ENCODE measurements at places on chromosomes 3 and 15.

DNA sequence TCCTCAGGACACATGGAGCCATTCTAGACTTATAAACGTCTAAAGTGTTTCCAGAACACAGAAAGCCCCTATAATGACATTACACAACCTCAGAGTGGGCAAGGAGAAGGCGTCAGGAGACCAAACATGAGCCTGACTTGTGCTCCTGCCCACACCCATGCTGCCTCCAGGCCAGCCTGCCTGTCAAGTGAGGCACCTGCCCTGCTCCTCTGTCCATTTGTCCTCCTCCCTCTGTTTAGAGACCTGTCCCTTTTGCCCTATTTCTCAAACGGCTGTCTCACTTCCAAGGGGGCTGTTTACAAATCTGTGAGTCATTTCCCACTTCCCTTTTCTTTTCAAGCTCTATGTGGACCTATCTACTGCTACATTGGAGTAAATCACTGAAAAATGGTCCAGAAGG, 21.0 kb downstream of the ZDHHC3 start:
- peak; percentile 64 for DNase-seq

DNA sequence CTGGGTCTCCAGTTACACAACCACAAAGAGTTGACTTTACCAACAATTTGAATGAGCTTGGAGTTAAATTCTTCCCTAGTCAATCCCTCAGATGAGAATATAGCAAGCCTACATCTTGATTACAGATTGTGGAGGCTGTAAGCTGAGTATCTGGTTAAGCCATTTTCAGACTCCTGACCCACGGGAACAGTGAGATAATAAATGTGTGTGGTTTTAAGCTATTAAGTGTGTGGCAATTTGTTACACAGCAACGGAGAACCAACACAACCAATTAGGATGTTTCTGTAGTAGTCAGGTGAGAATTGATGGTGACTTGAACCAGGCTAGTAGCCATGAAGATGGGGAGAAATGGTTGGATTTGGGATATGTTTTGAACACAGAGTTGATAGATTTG, 37.7 kb upstream of the SLC4A7 start:
- no peak for DNase-seq

- DNase-seq, result no peak
These were observed 77.8 kb downstream of the VGLL3 start for GRCh38 chr3:86913160-86913559.

- peak; percentile 71 for DNase-seq
These were observed 32.4 kb downstream of the CD200R1L start for GRCh38 chr3:112814266-112814665.

DNA sequence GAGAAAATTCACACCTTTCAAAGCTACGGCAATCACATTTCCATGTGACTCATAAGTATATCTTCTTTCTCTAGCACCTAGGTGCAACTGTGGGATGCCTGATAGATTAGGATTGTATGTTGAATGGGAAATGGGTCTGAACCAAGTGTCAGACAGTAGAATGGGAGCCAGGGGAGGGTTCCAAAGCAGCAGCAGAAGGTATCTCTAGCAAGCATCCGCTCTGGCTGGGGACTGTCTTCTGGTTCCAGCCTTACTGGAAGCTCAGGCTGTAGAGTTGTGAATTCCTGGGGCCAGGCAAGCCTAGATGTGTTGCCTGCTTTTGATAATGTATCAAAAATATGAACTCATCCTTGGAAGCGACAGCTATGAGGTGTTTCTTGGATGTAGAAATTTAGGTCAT, 2.1 kb upstream of the CHL1 start:
- no peak for DNase-seq

- peak; percentile 27 for DNase-seq
These were observed 4.6 kb downstream of the STIMATE start for GRCh38 chr3:52892625-52893311.

DNA sequence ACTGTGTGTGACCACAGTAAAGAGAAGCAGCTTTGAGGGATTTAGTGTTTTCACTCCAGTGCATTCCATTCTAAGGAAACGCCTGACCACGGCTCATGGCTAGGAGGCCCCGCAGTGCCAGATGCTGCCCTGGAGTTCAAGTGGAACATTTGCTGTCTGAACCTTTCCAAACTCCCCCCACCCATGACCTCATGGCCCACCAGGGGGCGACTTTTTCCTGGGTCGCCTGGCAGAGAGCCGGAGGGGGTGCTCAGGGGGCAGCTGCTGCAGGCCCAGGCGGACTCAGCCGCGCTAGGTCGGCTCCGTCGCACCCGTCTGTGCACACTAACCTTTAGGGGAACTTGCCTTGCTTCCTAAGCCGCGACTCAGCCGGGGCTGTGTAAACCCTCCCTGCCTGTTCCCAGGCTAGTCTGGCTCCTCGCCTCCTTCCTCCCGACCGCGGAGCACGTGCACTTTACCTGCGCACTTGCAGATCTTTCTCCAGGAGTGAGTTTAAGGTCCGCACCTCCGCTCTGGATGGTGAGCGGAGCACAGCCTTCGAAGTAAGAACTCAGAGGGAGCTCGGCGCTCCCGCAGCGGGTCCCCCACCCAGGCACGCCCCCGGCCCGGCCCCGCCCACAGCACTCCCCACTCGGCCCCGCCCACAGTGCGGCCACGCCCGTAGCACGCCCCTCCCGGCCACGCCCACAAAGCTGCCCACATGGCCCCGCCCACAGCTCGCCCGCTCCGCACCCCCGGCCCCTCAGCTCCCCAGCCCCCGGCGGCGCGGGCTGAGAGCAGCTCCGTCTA, at the start of gene OCA2:
TSS of gene OCA2 (minus strand) at position 550 of the 789 bp plus-strand sequence. CDS start 17,441 bp downstream, outside the sequence.
- DNase-seq, result no peak

DNA sequence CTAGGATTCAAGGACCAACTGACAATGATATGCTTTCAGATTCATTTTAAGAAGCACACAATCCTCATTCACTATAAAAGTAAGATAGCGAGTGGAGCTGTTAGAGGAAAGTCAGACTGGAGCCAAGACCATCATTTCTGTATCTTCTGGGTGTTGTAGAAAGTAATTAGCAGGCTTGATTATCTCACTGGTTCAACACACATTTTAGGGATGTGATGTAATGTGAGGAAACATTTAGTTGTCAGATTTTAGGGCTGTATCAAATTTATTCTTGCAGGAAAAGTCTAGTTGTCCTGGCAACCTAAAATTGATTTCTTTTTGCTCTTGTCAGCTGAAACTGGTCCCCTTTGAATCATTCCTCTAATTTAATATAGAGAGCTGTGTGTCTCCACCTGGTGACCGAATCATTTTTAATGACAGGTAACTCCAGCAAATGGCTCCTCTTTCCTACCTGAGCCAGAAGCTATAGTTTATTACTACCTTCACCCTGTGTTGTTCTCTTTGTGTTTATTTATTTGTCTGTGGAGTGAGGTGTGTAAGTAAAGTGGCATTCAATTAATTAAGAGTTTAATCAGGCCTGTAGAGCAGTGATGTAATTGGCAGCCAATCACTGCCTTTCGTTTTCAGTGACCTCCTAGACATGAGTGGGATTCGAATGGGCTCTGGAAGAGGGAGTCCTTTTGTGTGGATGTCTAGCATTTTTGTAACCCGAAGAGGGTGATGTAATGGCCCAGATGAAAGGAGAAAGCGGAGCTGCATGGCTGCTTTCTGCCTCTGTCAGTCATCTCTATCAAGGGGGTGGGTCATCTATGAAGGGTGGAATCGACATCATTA, 125.8 kb downstream of the LPP start:
- DNase-seq, result no peak

GRCh38 chr15:81724536-81724935, 321.3 kb downstream of the MEX3B start:
- no peak for DNase-seq

- DNase-seq, result no peak
These were observed 136.5 kb downstream of the MAP2K5 start for GRCh38 chr15:67678993-67679392.

- no peak for DNase-seq
These were observed 6.9 kb downstream of the PLCH1 start for GRCh38 chr3:155737844-155738460.

- no peak for DNase-seq
These were observed 64.5 kb upstream of the KLF13 start for GRCh38 chr15:31262143-31262530.

GRCh38 chr15:57493351-57493750, 98.4 kb upstream of the MYZAP start:
- no peak for DNase-seq

DNA sequence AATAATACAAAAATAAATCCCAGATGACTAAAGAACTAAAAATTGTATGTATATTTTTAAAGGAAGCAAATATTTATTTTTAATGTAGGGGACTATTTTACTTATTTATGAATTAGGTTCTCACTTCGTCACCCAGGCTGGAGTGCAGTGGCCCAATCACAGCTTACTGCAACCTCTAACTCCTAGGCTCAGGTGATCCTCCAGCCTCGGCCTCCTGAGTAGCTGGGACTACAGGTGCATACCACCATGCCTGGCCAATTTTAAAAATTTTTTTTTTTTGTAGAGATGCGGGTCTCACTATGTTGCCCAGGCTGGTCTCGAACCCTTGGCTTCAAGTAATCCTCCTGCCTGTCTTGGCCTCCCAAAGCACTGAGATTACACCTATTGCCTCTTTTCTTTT, 42.6 kb downstream of the CMTM7 start:
- DNase-seq, result no peak

DNA sequence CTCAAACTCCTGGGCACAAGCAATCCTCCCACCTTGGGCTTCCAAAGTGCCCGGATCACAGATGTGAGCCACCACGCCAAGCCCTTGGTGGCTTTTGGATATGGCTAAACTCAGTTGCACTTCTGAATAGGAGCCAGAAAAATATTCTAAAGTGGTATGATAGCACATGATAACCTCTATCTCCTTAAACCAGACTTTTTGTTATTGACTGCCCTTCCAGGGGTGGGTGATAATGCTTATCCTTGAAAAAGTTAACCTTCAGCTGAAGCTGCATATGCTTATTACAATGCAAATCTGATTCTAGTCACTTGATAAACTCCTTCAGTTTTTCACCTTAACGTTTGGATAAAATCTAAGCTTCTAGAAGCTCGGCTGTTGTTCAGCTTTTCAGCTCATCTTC, 6.3 kb downstream of the CCNB2 start:
- no peak for DNase-seq

DNA sequence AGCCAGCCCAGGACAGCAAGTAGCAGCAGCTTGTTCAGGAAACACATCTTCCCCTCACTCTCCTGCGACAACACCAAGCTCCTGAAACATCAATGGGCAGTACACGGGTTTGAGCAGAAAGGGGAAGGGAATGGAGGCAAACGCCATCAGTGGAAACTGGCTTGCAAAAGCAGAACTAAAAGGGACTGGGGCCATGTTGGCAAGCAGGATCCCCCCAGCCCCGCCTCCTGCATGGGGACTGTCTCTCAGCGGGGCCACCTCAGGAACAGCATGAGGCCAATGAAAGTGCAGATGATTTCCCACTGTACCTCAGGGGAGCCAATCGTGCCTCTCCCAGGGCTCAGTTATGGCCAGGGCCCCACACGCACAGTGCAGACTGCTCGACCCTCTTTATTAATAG, 6.8 kb downstream of the CDAN1 start:
- no peak for DNase-seq

- DNase-seq, result no peak
These were observed 84.3 kb upstream of the ZNF385D start for GRCh38 chr3:21835264-21835663.

DNA sequence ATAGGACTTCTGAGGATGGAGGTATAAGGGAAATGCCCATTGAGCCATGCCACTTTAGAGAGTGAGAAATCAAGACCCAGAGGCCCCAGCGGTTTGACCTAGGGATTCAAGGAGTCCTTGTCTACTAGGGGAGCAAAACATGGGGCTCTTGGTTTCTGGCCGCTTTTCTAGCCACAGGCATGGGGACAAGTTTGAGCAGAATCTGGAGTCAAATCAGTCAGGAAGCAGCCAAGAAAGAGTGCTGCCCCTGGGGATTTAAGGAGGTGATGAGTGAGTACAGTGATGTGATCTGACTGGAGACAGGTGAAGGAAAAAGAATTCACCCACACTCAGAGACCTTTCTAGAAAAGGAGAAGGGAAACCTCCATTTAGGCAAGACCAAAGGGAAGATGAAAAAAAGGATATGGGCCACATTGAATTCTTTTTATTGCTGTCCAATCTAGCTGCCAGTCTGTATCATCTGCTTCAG, 244.0 kb upstream of the TBC1D5 start:
- DNase-seq, result no peak

DNA sequence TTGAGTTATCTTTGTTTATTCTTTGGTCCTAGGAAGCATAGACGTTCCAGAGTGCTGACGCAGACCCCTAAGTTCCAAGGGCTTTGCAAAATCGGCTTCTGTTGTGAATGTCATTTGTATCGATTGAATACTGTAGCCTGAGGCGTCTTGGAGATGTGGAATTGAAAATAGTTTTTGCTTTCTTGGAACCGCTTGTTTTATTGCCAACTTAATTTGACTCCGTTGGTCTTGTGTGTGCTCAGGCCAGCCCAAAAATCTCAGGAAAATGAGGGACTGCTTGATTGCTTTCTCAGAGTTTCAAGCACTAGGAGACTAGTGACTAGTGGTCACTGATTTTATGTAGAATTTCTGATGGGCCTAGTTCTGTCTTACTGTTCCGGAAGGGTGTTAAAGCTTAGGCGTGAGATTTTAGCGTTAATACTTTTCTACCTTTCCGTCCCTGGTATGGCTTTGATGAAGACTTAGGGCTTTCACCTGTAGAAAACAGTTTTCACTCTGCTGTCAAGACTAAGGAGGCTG, 263 bp upstream of the UTS2B start:
- peak; percentile 75 for DNase-seq

DNA sequence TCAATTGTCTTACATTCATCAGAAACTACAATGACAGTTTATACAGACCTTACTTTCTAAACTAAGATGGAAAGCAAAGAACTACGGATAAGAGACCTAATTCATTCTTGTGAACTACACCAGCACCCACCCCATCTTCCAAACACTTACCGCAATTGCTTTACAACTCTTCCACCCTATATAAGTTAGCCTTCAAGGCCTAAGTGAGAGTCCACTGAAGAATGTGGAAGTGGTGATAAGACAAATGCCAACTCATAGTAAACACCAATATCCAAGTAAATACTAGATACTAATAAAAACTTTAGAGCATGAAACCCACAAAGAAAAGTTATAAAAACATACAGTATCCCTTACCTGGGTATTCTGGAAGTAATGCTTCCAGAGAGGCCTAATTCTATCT, 13.6 kb downstream of the ARF4 start:
- no peak for DNase-seq

DNA sequence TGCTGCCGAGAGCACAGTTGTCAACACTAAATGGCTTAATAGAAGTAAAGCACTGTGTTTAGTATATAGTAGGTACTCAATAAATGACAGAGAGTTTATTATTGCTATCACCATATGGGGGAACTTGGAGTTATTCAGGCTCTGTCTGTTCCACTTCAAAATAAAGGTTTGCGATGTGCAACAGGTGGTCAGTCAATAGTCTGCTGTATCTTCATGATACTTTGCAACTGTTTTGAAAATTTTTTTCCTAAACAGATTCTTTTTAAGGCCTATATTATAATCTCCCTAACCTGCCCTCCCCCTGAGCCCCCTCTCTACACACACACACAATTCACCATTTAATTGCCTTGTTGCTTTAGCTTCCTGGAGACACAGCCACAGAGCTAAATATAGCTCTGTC, 164.7 kb upstream of the NR2F2 start:
- no peak for DNase-seq

All from HCEC 1CT (cell line).